ENCODE measurements at places on chromosomes 6 and 20.

GRCh38 chr6:150741633-150742200, 123.8 kb upstream of the MTHFD1L start:
- DNase-seq, result no peak

DNA sequence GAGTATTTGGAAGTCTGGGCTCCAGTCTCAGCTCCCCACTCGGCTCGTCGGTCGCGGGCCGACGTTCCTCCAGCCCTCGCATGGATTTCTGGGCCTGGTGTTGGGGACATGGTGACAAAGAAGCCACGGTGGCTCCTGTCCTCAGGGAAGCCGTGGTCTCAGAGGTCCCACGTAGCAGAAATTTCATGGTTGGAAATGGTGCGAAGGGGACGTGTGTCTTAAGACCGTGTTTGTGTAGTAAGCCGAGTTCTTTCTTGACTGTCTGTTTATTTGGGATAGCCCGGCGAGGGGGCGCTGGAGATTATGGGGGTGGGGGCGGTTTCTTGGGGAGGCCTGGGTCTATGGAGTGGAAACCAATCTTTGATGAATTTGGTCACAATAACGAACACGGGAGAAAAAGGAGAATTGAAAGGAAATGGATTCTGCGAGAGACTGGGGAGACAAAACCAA, 23.5 kb upstream of the MAP3K7 start:
- DNase-seq, result peak; percentile 8

DNA sequence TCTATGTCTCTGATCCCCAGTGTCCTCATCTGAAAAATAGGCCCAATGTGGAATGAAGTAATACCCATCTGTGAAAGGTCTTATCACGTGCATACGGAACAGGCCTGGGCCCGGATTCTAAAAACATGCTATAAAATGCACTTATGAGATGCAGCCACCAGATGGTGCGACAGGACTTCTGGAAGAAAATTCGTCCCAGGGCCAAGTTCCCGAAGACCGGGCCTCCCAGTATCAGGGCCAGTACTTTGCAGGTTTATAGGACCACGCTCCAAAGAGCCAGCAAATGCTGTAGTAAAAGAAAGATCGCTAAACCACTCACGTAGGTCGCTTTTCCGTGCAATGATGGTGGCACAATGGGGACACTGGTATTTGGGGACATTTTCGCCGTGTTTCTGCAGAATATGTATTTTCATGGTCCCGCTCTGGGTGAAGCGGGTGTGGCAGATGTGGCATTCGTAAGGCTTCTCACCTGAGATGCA, 10.6 kb downstream of the CTCFL start:
- peak; percentile 87 for DNase-seq

DNA sequence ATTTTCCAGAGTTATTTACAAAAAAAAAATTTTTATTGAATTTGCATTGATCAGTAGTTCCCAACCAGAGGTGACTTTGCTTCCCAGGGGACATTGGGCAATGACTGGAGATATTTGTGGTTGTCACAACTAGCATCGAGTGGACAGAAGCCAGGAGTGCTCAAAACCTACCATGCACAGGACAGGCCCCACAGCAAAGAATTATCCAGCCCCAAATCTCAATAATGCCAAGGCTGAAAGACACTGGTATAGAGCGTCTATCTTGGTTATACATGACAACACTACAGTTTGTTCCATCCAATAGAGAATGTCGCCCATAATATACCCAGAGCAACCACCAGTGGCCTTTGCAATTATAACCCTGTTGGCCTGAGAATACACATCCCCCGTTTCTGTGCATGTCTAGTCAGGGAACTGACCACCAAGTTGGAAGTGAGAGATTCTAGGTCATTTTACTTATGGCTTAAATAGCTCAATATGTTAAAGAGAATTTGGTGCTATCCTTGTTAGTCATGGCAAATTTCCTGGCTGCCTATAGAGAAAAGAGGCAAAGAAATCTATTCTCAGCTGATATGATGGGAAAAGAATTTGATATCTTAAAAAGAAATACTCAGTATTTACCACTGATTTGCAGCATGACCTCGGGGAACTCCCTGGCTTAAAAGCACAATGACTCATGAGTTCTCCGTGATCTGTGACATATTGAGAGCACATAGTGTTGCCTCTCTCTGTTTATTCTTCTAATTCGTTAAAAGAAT, 76.0 kb upstream of the ADTRP start:
- DNase-seq, result peak; percentile 30

GRCh38 chr6:46079061-46079460, 50.7 kb upstream of the ENPP4 start:
- no peak for DNase-seq

GRCh38 chr6:129350278-129350677, 359.7 kb downstream of the ARHGAP18 start:
- no peak for DNase-seq

GRCh38 chr20:15045246-15045645, 707.8 kb upstream of the FLRT3 start:
- DNase-seq, result peak; percentile 47

DNA sequence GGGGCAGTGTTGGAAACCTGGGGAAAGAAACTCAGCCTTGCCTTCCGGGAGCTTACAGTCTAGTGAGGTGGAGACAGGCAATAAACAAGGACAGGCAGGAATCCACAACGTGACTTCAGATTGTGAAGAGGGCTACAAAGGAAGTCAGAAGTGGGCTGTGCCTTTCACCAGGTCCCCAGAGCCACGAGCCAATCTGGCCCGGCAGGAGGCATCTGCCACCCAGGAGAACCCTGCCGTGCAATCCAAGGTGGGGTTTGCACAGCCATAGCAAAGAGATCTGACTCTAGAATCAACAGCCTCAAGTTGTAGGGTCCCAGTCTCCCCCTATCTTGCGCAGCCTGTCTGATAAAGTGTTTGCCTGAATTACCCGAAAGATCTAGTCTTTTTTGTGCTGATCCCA, 5.5 kb downstream of the SLC32A1 start:
- DNase-seq, result no peak

- peak; percentile 75 for DNase-seq
Measured at GRCh38 chr20:41072190-41072863, 43.7 kb downstream of the TOP1 start.

- DNase-seq, result no peak
Measured at GRCh38 chr6:14217728-14218518, 100.4 kb downstream of the CD83 start.

DNA sequence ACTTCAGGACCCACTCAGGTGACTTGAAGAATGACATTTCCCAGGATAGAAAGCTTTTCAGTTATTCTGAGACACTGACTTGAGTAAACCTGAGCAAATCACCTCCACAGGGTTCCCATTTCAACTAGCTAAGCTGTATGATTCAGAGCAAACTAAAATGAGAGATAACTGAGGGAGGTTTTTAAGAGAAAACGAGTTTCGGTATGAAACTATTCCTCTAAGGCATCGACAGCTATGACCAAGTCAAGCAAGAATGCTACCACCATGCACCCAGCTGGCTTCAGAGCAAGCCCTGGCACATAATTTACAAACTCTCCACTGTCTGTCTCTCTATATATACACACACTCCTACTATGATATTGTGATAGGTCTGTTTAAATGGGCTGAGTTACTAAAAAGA, 75.4 kb downstream of the PERP start:
- no peak for DNase-seq

DNA sequence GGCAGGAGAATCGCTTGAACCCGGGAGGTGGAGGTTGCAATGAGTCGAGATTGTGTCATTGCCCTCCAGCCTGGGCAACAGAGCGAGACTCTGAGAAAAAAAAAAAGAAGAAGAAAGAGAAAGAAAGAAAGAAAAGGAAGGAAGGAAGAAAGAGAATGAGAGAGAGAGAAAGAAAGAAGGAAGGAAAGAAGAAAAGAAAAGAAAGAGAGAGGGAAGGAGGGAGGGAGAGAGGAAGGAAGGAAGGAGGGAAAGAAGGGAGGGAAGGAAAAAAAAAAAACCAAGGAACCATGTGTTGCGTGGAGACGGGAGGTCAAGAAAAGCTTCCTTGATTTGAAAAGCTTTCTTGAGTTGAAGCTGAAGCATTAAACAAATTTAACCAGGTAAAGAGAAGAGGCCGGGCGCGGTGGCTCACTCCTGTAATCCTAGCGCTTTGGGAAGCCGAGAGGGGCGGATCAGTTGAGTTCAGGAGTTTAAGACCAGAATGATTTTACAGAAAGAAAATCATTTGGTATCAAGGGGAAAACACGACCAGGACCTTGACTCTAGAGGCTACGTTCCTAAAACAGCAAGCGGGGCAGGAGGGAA, 90.5 kb upstream of the PRSS16 start:
- no peak for DNase-seq

GRCh38 chr6:155440398-155441111, 15.1 kb downstream of the NOX3 start:
- no peak for DNase-seq

Measured in GM03348 (cell line).